ENCODE measurements at places on chromosomes 12 and 14.

GRCh38 chr12:104761091-104761490 lies 197.0 kb downstream of the SLC41A2 start:
- no peak for DNase-seq

GRCh38 chr14:90387206-90387760 lies 9.5 kb upstream of the CALM1 start:
- DNase-seq, result no peak

GRCh38 chr14:96088481-96088880 lies 49.3 kb downstream of the C14orf132 start:
- no peak for DNase-seq

DNA sequence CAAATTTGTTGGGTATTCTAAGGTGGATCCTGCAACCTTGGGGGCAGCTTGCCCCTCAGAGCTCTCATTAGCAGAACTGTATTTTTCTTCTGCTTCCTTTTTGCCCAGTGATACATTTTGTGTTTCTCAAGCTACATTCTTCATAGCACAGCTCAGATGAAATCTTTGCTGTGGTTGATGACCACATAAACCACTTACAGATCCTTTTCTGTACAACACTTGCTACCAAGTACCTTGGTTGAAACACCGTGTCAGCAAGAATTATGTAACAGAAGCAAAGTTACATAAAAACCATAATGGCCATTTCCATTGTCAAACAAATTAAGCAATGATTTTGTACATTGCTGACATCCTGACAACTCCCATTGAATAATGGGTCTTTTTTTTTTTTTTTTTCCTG lies 9.7 kb upstream of the PLBD1 start:
- DNase-seq, result no peak

GRCh38 chr14:50242566-50243310 lies 11.4 kb upstream of the SOS2 start:
- DNase-seq, result peak; percentile 4

- DNase-seq, result no peak
Measured at GRCh38 chr12:1282670-1283315, 291.8 kb downstream of the ERC1 start.

DNA sequence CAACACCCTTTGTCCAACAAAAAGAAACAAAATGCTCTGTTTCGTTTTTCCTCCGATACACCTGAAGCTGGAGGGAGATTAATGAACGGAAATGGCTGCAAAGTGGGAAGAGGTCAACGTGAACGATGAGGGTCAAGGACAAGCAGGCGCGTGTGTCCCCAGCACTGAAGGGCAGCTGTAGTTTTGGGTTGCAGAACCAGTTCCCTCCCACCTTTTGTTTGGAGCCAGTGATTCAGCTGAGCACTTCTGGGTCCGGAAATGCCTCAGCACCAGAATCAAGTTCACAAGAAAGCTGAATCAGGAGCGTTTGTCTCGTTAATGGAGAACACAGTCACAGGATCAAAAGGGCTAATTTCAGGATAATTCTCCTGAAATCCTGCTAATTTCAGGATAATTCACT lies 51.1 kb upstream of the PWP1 start:
- no peak for DNase-seq

GRCh38 chr12:107091989-107092641 lies 1.2 kb downstream of the CRY1 start:
- peak; percentile 89 for DNase-seq

- no peak for DNase-seq
Measured at GRCh38 chr14:90938615-90939014, 121.8 kb downstream of the RPS6KA5 start.

GRCh38 chr12:95325501-95325900 lies 107.9 kb downstream of the VEZT start:
- DNase-seq, result no peak

- peak; percentile 59 for DNase-seq
Measured at GRCh38 chr12:118034429-118035189, 18.1 kb downstream of the RFC5 start.

DNA sequence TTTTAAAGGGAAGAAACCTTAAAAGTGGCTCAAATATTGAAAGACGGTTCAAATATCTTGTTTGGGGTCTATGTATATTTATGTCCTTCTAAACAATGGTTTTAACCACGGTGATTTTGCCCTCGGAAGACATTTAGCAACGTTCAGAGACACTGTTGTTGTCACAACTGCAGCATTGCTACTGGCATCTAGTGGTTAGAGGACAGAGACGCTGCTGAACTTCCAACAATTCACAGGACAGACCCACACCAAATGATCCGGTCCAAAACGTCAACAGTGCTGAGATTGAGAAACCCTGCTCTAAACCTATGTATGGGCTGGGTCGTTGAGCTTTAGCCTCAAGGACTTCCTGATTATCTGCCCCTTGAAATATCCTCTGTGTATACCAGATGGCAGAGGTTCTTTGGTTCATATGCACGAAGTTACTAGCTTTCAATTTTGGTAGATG lies 1.7 kb downstream of the ANGEL1 start:
- peak; percentile 51 for DNase-seq

- no peak for DNase-seq
Measured at GRCh38 chr12:69471667-69472385, 1.6 kb downstream of the FRS2 start.

DNA sequence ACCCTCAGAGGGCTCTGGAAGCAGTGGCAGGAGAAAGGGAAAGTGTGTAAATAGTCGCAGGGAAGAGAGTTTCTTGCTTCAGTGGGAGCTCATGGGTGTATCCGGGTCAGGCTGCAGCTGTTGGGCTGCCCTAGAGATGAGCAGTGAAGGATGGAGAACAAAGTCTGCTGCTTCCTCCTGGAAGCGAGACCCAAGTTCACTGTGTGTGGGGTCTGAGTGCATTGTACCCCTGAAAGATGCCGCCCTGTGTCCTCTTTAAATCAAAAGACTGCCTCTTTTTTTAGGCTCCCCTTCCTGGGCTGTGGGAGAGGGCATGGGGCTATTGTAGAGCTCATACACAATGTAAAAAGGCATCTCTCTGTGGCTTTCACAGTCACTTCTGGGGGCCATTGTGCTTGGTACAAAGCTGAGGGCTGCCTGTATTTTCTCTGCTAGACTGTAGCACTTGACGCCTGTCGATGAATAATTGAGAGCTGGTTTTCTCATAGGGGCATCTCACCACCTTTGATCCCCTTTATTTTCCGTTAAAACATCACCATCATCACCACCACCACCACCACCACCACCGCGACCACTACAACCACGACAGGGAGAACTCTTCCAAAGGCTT lies 16.7 kb downstream of the CHST11 start:
- no peak for DNase-seq
